ENCODE measurements at places on chromosomes 5 and 9.

DNA sequence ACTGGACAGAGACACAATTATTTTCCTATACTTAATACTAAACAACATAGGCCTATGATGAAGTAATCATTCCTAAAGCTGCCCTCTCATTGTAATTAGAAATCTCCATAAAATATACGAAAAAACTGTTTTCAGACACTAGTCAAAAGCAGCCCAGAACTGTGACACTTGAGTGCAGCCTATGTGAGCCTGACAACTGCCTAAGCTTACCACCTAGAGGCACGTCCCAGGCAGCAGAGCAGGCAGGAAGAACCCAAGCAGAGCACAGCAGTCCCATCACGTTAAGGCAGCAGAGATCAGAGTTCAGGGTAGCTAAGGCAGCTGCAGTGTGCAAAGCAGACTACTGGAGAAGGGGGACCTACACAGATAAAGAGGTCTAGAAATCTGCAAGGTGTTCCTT, 46.4 kb downstream of the GOLPH3 start:
- H3K36me3 ChIP-seq: peaks cover 91% of the 10 kb centered on the region
- no peak overlapping the region for H3K4me3 ChIP-seq
- H3K27me3 ChIP-seq: no peaks in the 10 kb centered on the region
- peak; percentile 53 for DNase-seq

GRCh38 chr9:9919174-9919775, 693.5 kb downstream of the PTPRD start:
- no peaks in the 10 kb centered on the region for H3K27me3 ChIP-seq
- no peak overlapping the region for H3K27ac ChIP-seq

DNA sequence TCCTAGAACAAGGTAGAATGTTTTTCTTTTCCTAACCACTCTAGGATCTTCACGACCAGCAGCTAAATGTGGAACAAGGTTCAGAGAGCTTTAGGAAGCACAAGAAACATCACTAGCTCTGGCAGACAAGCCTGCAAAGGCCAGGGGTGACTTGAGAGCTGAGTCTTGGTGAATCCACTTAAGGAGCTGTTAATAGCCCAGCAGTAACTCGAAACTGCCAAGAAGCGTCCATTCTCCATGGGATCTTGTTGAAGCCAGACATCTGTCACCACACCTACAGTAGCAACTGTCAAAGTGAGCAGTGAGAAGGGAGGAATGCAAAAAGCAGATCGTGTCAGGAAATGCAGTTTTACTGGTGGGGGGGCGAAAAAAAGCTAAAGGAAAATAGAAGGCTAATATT, 87.2 kb downstream of the ATPSCKMT start:
- peaks cover 14% of the 10 kb centered on the region for H3K4me1 ChIP-seq
- H3K27ac ChIP-seq: no peak overlapping the region
- H3K27me3 ChIP-seq: no peaks in the 10 kb centered on the region
- H3K36me3 ChIP-seq: no peaks in the 10 kb centered on the region
- no peak overlapping the region for H3K4me3 ChIP-seq
- peak; percentile 70 for DNase-seq

GRCh38 chr9:131960311-131960710, 119.4 kb downstream of the MED27 start:
- H3K27me3 ChIP-seq: no peaks in the 10 kb centered on the region
- DNase-seq: no peak
- no peak overlapping the region for H3K27ac ChIP-seq
- no peaks in the 10 kb centered on the region for H3K36me3 ChIP-seq

DNA sequence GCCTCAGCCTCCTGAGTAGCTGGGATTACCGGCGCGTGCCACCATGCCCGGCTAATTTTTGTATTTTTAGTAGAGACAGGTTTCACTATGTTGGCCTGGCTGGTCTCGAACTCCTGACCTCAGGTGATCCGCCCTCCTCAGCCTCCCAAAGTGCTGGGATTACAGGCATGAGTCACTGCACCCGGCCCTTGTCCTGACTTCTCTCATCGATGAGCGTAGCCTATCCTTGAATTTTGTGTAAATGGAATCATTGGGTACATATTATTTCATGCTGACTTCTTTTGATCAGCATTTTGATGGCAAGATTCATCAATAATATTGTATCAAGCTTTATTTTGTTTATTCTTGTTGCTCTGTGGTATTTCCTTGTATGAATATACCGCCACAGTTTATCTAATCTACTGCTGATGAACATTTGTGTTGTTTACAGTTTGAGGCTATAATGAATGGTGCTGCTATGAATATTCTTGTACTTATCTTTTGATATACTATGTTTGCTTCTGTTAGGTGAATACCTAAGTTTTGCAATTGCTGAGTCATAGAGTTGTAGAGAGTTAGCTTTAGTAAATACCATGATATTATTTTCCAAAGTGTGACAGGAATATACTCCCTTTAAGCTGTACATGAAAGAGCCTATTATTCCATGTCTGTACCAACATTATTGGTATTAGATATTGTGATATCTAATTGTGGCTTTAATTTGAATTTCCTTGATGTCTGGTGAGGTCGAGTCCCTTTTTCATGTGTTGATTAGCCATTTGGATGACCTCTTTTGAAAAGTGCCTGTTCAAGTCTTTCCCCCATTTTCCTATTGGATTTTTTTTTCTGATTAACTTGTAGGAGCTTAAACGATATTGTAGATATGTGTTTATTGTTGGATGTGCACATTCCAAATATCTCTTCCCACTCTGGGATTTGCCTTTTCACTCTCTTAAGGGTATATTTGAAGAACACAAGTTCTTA, 107.5 kb downstream of the RGS3 start:
- no peaks in the 10 kb centered on the region for H3K27me3 ChIP-seq
- no peak overlapping the region for H3K4me3 ChIP-seq
- no peaks in the 10 kb centered on the region for H3K36me3 ChIP-seq
- H3K27ac ChIP-seq: no peak overlapping the region

DNA sequence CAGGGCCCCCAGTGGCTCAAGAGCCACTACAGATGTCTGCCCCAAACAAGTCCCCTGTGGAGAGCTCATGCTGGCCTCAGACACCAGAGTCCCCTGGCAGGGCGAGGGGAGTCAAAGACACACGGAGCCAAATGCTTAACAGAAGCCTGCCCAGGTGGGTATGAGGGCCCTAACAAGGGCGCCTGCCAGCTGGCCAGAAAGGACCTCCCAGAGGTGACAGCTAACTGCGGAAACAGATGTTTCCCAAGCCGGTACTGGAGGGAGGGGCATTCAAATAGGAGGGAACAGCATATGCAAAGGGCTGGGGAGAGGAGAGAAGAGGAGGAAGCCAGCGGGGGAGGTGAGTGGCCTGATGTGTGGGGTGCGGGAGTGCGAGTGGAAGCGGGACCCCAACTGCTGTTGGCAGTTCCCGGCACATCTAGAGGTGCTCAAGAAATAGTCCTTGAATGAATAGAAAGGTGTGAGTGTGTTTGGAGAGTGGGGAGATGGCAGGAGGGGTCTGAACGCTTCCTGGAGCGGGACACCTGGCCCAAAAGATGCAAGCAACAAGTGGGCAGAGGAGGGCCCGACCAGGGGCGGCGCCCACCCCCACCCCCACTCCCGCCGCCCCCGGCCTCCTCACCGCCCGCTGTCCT, 824 bp downstream of the MXD3 start:
- peak overlapping the region; percentile 83 for H3K4me3 ChIP-seq
- H3K4me1 ChIP-seq: no peaks in the 10 kb centered on the region
- no peak overlapping the region for H3K27ac ChIP-seq
- H3K36me3 ChIP-seq: peaks cover 19% of the 10 kb centered on the region

- no peak overlapping the region for H3K4me3 ChIP-seq
- no peak overlapping the region for H3K27ac ChIP-seq
- H3K36me3 ChIP-seq: no peaks in the 10 kb centered on the region
- H3K4me1 ChIP-seq: no peaks in the 10 kb centered on the region
Observed at GRCh38 chr5:110653231-110653970, 73.1 kb downstream of the TMEM232 start.

- no peak overlapping the region for H3K4me3 ChIP-seq
- H3K36me3 ChIP-seq: no peaks in the 10 kb centered on the region
- H3K27ac ChIP-seq: no peak overlapping the region
- DNase-seq: no peak
- no peaks in the 10 kb centered on the region for H3K27me3 ChIP-seq
Observed at GRCh38 chr5:163807781-163808180, 302.4 kb downstream of the MAT2B start.

DNA sequence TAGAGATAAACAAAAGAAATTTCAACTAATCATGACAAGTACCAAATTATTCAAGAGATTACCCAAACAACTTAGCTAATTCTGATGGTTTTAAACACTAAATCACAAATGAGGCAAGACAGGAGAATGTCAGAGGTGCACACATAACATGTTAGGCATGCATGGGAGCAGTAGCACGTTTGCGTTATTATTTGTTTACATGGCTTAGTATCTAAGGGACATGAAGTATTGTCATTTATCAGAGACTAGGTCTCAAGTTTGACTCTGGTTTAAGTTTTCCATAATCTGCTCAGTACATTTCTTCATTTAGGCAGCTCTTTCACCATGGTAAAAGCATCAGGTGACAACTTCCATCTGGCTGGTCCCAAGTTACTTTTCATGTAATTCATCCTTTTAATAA, 244.1 kb upstream of the TNC start:
- no peak overlapping the region for H3K4me3 ChIP-seq
- DNase-seq: no peak
- H3K27ac ChIP-seq: no peak overlapping the region
- H3K27me3 ChIP-seq: no peaks in the 10 kb centered on the region
- no peaks in the 10 kb centered on the region for H3K36me3 ChIP-seq
- peaks cover 16% of the 10 kb centered on the region for H3K4me1 ChIP-seq

DNA sequence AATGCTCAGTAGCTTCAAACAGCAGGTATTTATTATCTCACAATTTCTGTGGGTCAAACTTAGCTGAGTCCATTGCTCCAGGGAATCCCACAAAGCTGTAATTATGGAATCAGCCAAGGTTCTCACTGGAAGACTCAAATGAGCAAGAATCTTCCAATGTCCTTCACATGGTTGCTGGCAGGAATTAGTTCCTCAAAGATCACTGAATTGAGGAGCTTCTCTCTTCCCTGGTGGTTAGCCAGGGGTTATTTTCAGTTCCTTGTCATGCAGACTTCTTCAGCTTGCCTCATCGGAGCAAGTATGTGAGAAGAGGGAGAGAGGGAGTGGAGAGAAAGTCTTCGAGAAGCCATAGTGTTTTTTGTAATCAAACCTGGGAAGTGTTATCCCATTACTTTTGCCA, 2331.9 kb downstream of the MAT2B start:
- no peak overlapping the region for H3K27ac ChIP-seq
- no peaks in the 10 kb centered on the region for H3K36me3 ChIP-seq
- no peak overlapping the region for H3K4me3 ChIP-seq
- H3K27me3 ChIP-seq: no peaks in the 10 kb centered on the region
- H3K4me1 ChIP-seq: no peaks in the 10 kb centered on the region
- no peak for DNase-seq

GRCh38 chr5:143011585-143011984, 241.4 kb downstream of the ARHGAP26 start:
- H3K27ac ChIP-seq: no peak overlapping the region
- H3K27me3 ChIP-seq: no peaks in the 10 kb centered on the region
- H3K36me3 ChIP-seq: no peaks in the 10 kb centered on the region
- no peak for DNase-seq
- H3K4me1 ChIP-seq: peaks cover 29% of the 10 kb centered on the region
- H3K4me3 ChIP-seq: no peak overlapping the region

- DNase-seq: no peak
- no peak overlapping the region for H3K27ac ChIP-seq
- H3K36me3 ChIP-seq: no peaks in the 10 kb centered on the region
- H3K4me1 ChIP-seq: peaks cover 19% of the 10 kb centered on the region
Observed at GRCh38 chr5:154284433-154284832, 93.9 kb downstream of the GALNT10 start.

GRCh38 chr5:126847456-126847820, 70.5 kb downstream of the LMNB1 start:
- no peak overlapping the region for H3K4me3 ChIP-seq
- H3K27me3 ChIP-seq: no peaks in the 10 kb centered on the region
- H3K36me3 ChIP-seq: no peaks in the 10 kb centered on the region
- DNase-seq: no peak
- H3K4me1 ChIP-seq: peaks cover 26% of the 10 kb centered on the region

DNA sequence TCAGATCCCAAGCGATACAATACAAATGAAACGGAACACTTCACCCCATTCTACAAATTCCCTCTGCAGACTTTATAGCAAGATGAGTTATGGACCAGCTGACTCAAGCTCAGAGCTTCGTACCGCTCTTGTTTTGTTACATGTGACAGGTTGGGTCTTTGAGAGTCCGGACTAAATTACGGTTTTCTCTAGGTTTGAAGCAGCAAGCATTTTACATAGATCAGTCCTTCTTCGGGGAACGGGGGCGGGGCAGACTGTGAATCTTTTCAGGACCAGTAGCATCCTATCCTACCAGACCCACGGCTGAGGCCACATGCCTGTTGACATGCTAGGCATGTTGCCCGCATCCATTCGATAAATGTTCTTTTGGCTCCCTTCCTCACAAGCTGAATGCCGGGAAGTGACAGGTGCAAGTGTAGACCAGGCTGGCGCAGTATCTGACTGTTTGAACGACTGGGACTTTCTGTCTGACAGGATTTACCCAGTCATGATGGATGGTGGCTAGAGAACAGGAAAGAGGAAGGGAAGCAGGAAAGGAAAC, 811.0 kb upstream of the GRAMD2B start:
- DNase-seq: no peak
- no peaks in the 10 kb centered on the region for H3K36me3 ChIP-seq
- H3K27me3 ChIP-seq: no peaks in the 10 kb centered on the region
- H3K4me3 ChIP-seq: no peak overlapping the region
- H3K4me1 ChIP-seq: no peaks in the 10 kb centered on the region

DNA sequence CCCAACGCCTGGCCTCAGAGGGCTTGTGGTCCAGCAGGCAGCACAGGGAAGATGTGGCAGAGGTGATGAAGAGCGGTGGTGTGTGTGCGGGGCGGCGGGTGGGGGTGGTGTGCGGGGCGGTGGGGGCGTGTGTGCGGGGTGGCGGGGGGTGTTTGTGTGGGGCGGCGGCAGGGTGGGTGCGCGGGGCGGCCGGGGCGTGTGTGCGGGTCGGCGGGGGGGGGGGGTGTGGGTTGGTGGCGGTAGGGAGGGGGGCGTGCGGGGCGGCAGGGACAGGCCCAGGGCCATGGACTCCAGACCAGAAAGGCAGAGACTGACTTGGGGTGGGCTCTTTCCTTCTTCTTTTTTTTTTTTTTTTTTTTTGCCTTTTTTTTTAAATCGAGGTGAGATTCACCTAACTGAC, 4.5 kb upstream of the NACC2 start:
- H3K27ac ChIP-seq: no peak overlapping the region
- H3K36me3 ChIP-seq: no peaks in the 10 kb centered on the region
- no peak overlapping the region for H3K4me3 ChIP-seq
- no peak for DNase-seq

DNA sequence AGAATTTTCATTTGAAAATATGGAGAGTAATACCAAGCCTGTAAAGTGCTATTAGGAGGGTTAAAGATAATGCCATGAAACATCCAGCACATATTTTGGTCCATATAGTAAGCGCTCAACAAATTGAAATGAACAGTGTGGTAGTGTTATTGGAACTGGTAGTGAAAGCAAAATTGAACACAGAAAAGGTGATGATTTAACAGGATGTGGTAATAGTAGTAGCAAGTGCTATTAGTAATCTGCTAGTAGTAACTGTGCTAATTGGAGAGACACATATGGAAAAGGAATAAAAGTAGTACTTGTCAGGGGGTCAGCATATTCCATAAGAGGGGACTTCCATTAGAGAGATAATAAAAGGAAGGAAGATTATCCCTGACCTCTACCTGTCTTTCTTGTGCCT, 187.3 kb downstream of the HTR1A start:
- no peak for DNase-seq
- H3K4me1 ChIP-seq: no peaks in the 10 kb centered on the region
- H3K36me3 ChIP-seq: no peaks in the 10 kb centered on the region
- no peak overlapping the region for H3K4me3 ChIP-seq
- no peak overlapping the region for H3K27ac ChIP-seq

GRCh38 chr5:139670369-139671095, 22.4 kb downstream of the CXXC5 start:
- no peak for DNase-seq
- no peaks in the 10 kb centered on the region for H3K4me1 ChIP-seq
- H3K4me3 ChIP-seq: no peak overlapping the region
- no peaks in the 10 kb centered on the region for H3K27me3 ChIP-seq
- H3K36me3 ChIP-seq: no peaks in the 10 kb centered on the region
- peak overlapping the region; percentile 94 for H3K27ac ChIP-seq

All from endodermal cell (in vitro differentiated cells).